ENCODE measurements at places on chromosomes 2 and 18.

GRCh38 chr2:72112401-72112800 is 35.3 kb downstream of the CYP26B1 start:
- DNase-seq: peak; percentile 68

DNA sequence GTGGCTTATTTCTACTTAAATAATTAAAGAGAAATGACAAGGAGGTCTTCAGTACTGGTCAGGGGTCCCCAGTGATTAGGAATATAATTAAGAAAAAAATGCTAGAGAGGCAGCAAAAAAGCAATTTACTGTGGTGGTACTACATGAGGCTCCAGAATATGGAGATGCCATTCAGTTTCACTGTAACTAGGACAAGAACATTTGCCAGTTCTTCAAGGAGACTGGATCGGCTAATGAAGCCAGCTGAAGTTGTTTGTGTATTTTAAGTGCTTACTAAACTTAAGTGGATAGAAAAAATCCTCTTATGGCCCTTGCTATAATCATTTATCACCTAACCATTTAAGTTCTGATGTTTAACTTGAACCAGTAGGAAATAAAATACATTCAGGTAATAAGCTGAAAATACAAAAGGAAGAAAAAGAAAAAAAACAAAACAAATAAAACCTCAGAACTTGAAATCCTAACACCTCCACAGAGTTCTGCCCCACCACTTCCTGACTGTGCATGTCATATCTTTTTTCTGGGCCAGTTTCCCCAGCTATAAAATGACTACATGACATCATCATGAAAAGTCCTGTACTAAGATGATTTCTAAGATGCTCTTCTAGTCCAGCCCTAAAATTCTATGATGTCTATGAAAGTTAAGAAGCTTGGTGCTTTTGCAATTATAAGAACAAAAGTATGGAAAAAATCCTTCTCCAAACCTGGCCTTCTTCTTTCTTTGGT is 98.0 kb downstream of the TRABD2A start:
- peak; percentile 7 for DNase-seq

DNA sequence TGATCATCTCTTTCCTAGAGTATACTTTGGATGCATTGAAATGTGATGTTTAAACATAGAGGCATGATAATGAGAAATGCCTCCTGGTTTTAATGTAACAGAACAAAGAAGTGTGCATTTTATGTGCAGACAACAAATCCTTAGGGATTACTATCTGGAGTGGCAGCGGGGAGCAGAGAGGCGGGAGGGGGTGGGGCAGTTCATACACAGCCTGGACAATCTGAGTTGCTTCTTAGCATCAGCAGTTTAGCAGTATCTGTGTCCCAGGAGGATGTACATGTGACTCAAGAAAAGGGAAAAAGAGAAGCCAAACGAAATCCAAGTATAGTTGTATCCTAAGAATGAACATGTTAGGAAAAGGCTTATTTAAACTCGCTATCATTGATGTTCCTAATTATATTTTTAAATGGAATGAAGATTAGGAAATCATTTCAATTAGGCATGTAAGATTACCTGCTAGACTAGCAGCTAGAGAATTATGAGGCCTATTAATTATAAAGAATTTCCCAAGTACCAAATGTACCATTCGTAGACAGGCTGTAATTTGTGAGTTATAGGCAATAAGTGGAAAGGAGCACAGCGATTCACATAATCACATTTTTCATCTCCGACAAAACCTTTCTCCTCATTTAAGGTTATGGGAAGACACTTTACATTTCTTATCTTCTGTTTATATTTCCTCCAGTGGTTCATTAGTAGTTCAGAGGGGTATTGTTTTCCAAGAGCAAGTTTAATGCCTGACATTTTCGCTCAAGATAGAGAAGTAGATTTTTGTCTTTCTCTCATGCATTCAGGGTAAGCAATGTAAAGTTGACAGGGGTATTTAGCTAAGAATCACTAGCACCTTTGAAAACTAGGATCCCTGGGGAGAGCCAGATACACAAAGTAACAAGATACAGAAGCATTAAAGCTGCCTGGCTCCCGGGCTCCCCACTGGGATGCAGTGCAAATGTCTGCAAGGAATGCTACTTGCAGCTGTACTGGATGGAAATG is 141.3 kb upstream of the NOSTRIN start:
- DNase-seq: no peak

- DNase-seq: no peak
Measured at GRCh38 chr2:143968860-143969259, 551.1 kb downstream of the ZEB2 start.

GRCh38 chr2:119352357-119352756 is 14.3 kb downstream of the C2orf76 start:
- DNase-seq: no peak

- DNase-seq: peak; percentile 69
Measured at GRCh38 chr2:230335461-230335863, 8.5 kb downstream of the SP140L start.

DNA sequence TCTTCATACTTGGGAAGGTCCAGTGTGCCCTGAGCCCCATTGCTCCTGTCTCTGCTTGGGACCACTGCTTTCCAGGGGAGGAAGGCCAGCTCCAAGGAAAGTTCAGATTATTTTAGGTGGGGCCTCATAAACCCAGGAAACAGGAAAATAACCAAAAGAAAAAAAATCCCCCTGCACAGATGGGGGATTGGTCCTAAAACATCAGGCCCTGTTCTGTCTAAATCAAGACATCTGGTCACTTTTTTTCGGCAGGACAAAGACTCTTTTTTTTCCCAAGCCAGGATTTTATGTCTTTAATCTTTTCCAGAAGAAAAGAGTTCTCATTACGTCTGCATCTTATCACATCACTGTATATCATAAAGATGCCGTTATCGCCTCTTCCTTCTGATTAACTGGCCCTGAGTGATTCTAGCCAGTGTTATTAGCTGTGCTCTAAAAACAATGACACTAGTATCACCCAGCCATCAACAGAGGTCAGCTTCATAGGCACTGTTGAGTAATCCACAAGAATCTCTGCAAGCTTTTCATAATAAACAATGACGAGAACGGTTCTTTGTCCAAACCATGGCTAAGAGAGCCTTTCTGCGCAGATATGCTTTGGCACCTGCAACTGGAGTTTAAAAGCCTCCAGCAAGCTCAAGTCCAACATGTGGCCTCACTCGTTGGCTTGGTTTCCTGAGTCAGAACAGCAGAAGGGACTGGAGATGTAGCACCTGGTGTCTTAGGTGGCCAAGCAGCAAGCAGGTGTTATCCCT is 138.2 kb downstream of the VAPA start:
- peak; percentile 82 for DNase-seq

DNA sequence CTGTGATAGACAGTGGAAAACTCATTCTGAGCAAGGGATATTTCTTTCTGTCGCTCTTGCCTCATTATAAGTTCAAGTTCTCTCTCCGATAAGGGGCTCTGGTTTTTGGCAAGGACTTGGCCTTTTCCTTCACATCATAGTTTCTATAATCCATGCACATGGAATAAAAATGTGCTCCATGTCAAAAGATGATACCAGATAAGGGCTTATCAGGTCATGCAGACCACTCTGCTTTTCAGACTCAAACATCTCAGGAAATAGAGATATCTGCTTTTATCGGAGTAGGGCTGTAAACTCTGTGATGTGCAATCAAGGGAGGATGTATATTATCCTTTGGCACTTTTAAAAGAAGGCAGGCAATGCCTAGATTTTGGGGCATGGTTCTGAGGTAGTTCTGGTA is 45.0 kb upstream of the DARS1 start:
- DNase-seq: no peak

GRCh38 chr18:33757037-33757436 is 179.0 kb downstream of the ASXL3 start:
- DNase-seq: no peak
